ENCODE measurements at places on chromosomes 2 and 18. TPM values are rescaled to one million over a fixed set of nuclear protein-coding genes. Genes with fewer than 3 reads are reported as not detected.

Gene CIAO1
- total RNA-seq = 117 TPM

Gene PLGLB1
- total RNA-seq = 0.92 TPM

- no peaks in the 10 kb centered on the region for H3K36me3 ChIP-seq
- H3K4me1 ChIP-seq = no peaks in the 10 kb centered on the region
- DNase-seq = no peak
- no peaks in the 10 kb centered on the region for H3K27me3 ChIP-seq
These were observed 4.6 kb upstream of the ACAA2 start for GRCh38 chr18:49817947-49818346.

DNA sequence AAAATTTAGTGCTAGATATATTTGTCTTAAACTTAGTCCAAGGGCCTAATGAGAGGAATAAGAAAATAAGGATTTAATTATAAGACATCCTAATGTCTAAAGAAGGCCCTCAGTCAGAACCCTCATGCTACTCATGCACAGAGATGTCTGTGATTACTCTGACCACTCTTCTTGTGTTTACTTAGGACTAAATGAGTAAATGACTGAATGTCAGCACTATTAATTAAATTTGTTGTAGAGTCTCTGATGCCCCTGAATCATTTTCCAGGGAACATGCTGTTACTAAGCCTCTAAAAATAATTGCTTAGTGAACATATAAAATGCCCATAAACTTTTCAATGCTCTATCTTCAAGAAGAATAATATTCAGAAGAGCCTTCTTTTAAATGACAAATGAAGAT lies 32.4 kb downstream of the GULP1 start:
- no peaks in the 10 kb centered on the region for H3K36me3 ChIP-seq
- no peak overlapping the region for H3K27ac ChIP-seq
- H3K4me1 ChIP-seq = peaks cover 21% of the 10 kb centered on the region

DNA sequence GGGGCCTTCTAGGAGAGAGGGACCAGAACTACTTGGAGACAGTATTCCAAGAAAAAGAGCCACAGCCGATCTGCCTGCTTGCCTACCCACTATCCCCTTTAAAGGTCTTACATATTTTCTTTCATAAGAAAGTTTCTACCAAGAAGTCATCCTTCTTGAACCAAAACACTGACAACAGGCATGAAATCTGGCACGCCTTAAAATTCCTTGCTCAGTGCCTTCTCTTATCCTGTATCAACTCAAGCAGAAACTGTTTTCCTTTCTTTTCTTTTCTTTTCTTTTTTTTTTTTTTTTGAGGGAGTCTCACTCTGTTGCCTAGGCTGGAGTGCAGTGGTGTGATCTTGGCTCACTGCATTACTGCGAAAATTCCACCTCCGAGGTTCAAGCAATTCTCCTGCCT lies 48.3 kb upstream of the ZFP36L2 start:
- H3K4me1 ChIP-seq = peaks cover 27% of the 10 kb centered on the region
- no peak overlapping the region for H3K27ac ChIP-seq
- no peak overlapping the region for H3K4me3 ChIP-seq
- H3K36me3 ChIP-seq = no peaks in the 10 kb centered on the region
- DNase-seq = no peak
- H3K27me3 ChIP-seq = no peaks in the 10 kb centered on the region

DNA sequence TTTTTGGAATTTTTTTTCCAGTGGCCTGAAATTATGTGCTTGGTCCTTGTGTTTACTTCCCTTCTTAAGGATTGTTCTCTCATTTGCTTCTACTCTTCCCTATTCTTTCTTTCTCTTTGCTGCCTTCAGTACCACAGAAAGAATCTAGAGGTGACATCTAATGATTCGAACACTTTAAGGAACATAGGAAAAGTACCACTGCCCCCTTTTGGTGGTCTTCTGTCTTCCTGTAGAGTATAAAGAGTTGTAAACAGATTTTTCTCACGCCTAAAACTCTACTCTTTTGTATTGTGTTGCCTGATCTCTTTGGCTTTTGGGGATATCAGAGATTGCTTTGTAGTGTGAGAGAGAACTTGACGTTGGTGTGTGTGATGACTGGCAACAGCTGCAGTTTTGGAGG lies 7.0 kb upstream of the SCTR start:
- H3K36me3 ChIP-seq = no peaks in the 10 kb centered on the region
- no peak overlapping the region for H3K27ac ChIP-seq
- no peaks in the 10 kb centered on the region for H3K4me1 ChIP-seq
